ENCODE measurements at places on chromosomes 7 and 10.

GRCh38 chr10:116183733-116184511, 89.1 kb downstream of the GFRA1 start:
- no peak for DNase-seq

DNA sequence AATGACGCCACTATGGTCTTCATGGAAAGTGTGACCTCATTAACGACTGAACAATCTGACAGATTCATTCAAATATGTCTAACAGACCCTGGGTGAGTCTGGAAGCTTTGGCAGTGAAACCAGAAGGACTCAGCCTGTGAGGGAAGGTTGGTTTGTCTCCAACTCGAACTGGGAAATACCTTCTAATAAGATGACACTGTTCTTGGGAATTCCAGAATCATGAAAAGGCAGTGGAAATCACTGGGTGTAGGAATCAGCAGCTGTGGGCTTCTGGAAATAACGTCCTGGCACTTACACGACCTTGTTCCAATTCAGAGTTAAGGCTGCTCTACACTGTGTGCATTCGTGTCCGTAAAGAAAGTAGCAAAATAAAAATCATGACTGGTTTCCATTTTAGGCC, 75.1 kb downstream of the DGKI start:
- no peak for DNase-seq

- DNase-seq = no peak
Observed at GRCh38 chr7:151442776-151443496, 3.0 kb upstream of the CRYGN start.

DNA sequence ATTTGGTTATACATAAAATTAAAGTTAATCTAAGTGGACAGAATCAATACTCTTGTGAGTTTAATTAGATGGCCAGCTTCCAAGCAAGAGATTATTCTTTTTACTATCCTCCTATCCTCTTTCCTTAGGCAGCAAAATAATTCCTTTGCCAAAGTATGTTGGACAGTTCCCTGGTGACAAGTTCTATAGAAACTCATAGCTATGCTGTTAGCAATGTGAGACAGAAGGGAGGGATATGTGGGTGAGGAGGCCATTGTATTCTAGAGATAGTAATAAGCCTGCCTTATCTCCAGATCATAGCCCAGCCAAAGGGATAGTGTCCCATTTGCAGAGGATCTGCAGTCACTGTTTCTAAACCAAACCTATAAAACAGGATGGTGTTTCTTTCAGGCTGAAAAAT, 181.6 kb upstream of the HDAC9 start:
- no peak for DNase-seq

GRCh38 chr10:124994573-124995473, 52.9 kb downstream of the ZRANB1 start:
- DNase-seq = no peak

DNA sequence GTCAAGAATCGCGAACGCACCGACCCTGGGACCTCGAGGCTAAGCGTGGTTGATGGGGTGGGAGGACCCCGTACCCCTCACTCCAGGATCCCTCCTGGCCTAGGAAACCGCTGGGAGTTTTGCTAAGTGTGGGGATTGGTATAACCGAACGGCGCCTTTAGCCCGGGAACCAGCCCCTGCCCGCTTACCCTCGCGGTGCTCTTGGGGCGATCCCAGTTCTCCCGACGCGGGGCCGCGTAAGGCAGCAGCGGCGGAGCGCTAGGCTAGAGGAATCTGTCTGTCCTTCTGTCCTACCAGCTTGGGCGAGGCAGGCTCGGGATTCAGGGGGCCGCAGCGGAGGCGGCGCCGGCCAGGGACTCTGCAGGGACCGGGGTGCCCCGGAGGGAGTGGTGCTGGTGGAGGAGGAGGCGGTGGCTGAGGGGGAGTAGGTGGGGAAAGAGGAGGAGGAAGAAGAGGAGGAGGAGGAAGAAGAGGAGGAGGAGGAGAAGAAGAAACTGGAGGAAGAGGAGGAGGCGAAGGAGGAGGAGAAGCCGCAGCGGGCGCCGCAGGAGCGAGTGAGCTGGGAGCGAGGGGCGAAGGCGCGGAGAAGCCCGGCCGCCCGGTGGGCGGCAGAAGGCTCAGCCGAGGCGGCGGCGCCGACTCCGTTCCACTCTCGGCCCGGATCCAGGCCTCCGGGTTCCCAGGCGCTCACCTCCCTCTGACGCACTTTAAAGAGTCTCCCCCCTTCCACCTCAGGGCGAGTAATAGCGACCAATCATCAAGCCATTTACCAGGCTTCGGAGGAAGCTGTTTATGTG, 439 bp upstream of the EMX2 start:
- DNase-seq = no peak

- no peak for DNase-seq
Observed at GRCh38 chr10:54962134-54962900, 161.3 kb upstream of the PCDH15 start.

GRCh38 chr7:471866-472639, 47.6 kb downstream of the PDGFA start:
- DNase-seq = no peak

GRCh38 chr10:69242852-69243212, 22.7 kb downstream of the HKDC1 start:
- DNase-seq = no peak

DNA sequence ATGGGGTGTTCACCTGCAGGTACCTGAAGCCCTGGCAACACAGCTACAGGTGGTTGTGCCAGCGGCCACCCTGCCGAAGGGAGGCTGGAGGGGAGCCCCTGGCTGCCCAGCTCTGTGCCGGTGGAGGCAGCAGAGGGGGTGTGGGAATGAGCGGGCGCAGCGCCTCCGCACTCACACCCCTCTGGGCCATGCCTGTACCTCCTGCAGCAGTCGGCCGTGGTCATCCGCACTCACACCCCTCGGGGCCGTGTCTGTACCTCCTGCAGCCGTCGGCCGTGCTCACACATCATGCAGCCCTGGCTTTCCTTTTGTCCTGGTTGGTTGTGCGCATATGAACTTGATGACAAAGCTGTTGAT, 1.7 kb downstream of the ZNF511 start:
- DNase-seq = no peak

DNA sequence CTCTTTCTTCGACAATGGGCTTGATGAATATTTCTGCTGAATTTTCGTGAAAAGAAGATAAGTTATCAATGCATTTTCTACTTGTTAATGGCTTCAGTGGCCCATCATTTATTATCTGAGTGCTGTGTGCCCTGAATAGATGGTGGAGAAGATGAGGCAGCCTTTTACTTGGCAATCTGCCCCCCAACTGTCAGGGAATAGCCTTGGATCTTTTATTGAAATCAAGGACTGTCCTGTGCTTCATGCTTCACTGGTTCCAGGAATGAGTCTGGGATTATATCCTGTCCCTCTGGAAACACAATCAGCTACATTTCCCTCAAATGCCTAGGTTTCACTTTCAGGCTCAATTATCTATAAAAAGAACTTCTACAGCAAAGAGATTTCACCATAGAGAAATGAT, 75.9 kb upstream of the NXPH1 start:
- no peak for DNase-seq
